ENCODE measurements at places on chromosomes 7 and 10.

DNA sequence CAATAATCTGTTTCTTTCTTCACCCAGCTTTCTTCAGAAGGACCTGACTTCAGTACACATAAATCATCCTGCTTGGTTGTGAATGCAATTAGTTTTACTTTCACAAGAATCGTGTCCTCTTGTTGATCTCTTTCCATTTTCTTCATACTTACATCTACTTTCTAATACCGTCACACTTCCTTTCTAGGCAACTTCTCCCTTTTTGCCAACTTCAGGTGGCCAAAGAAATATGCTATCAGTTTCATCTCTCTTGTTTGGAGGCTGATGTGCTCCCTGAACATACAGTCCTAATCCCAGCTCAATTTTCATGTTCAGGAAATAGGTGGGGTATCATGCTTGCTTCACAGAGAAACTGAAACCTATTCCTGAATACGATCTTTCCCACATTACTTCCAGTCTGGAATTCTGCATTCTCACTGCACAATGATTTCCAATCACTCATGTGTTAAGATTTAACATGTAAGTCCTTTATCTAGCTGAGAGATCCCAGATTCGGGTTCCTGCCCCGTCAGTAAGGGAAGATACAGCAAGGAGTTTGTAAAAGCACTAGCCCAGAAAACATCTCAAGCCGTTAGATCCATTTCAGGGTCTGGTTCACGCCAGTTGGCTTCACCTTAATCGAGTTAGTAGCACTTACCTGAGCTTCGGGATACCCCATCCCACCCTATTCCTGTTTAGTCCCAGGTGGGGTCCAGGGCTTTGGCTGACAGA lies 994 bp downstream of the SLC25A28 start:
- no peak for DNase-seq

DNA sequence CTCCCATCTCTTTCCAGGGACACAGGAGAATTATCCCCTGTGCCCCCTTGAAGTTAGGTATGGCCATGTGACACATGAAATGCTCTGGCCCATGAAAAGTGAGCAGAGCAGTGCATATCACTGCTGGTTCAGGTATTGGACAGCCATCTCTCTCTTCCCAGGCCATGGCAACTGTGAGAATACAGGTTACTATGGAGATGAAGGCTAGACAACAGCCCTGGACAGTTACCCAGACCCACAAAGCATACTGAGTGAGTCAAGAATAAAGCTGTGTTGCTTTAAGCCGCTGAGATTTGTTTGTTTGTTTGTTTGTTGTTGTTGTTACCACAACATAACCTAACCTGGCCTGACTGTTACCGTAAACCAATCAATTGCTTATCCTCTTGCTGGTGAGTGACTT lies 722.3 kb downstream of the KCNMA1 start:
- no peak for DNase-seq

- DNase-seq: no peak
Observed at GRCh38 chr7:55887821-55888247, 578 bp downstream of the ZNF713 start.

DNA sequence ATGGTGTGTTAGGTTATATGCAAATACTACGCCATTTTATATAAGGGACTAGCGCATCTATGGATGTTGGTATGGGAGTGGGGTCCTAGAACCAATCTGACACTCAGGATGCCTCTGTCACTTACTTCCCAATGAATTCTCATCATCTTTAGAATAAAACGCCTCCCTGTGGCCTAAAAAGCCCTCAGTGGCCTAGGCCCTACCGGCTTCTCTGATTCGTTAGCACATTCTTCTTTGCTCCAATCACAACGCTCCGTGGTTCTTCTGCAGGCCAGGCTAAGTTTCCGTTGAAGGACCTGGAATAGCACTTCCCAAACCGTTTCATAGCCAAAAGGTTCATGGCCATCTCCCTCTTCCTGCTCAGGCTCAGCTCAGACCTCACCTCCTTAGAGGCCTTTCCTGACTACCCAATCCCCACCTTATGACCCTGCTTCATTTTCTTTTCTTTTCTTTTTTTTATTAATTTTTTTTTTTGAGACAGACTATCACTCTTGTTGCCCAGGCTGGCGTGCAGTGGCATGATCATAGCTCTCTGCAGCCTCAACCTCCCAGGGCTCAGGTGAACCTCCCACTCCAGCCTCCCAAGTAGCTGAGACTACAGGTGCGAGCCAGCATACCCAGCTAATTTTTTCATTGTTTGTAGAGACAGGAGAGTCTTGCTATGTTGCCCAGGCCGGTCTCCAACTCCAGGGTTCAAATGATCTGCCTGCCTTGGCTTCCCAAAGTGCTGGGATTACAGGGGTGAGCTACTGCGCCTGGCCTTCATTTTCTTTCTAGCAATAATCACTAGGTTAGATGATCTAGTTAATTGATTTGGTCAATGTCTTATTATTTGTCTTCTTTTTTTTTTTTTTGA lies 24.5 kb upstream of the YWHAG start:
- no peak for DNase-seq

- no peak for DNase-seq
Observed at GRCh38 chr10:58464956-58465355, 47.7 kb upstream of the BICC1 start.

GRCh38 chr7:127413962-127414361 lies 21.5 kb upstream of the ZNF800 start:
- DNase-seq: no peak

- DNase-seq: no peak
Observed at GRCh38 chr7:117445206-117445605, 17.9 kb upstream of the ASZ1 start.

DNA sequence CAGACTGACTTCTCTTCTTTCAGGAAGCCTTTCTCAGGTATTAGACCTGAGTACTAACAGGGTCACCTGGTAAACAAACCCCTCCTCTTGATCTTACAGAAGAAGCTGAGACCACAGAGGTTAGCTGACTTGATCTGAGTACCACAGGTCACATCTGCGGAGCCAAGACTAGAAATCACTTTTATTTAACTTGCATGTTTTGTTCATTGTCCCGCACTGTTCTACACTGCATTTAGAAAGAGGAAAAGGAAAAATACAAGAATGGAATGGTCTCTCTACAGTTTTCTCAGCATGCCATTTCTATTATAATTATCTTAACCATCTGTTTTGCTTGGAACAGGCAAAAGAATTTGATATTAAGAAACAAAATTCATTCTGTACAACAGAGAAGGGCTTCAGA lies 245.6 kb upstream of the ETV1 start:
- no peak for DNase-seq

DNA sequence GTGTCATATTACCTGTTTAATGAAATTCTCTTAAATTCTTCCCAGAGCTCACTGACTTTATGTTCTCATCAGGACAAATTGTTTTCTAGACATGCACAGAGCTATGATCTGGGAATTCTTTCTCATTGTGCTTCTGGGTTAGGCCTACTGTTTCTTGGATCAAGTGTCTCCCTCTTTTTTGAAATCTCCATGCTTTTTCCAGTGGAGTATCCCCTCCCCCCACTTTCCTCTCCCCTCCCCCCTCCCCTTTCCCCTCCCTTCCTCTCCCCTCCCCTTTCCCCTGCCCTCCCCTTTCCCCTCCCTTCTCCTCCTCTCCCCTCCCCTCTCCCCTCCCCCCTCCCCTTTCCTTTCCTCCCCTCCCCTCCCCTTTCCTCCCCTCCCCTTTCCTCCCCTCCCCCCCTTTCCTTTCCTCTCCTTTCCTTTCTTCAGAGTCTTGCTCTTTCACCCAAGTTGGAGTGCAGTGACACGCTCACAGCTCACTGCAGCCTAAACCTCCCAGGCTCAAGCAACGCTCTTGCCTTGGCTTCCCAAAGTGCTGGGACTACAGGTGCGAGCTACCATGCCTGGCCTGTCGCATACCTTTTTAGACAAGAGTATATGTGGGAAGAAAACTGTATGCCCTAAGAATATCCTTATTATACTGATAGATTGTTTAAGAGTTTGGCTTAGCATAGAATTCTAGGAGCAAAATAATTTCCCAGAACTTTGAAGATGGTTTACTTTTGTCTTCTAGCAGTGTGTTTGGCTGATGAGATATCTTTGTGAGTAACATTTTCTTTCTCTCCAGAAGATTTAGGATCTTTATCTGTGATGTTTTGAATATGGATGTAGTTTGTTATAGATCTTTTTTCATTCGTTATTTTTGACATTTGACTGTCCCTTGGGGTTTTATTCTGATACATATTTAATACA lies 2.5 kb downstream of the DYNC2I1 start:
- no peak for DNase-seq

Data from NCI-H1694 (cell line).